Tibial artery (tissue), 4 donors: ENCODE measurements at places on chromosomes 12 and 14.

DNA sequence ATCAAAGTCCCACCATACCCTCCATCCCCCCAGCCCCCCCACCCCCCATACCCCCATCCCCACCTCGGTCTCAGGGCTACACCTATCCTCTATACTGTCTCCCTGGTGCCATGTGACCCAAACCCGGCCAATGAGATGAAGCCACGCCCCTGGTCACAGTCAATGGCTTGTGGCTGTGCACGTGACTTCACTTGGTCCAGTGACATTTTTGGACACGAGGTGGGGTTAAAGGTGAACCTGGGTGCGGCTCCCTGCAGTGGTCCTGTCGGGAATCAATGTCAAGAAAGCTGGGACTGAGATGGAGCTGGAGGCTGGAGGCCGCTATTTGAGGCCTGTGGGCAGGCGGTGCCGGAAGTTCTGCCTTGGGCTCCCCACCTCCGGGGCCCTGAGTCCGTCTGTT, 100.7 kb upstream of the MAP1LC3B2 start:
- DNase-seq: no peak

DNA sequence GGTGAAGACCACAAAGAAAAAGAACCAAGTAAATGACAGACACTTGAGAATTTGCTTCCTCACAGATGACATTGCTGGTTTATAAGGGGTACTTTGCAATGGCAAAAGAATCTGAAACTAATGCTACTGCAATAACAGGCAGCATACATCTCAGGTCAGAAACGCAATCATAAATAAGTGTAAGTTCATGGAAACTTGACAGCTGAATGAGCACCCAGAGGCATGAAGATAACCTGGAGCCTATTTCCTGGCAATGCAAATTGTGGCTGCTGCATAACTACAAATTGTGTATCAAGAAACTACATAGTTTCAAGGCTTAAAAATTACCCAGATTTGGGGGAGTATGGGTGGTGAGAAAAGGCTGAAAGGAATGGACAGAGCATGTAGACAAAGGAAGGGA, 8.5 kb upstream of the MYO1A start:
- DNase-seq: no peak

- no peak for DNase-seq
Observed at GRCh38 chr12:112798048-112798760, 6.7 kb downstream of the RPH3A start.

- DNase-seq: peak; percentile 92
Observed at GRCh38 chr14:103628221-103628683, 759 bp upstream of the KLC1 start.

GRCh38 chr14:103896578-103896977, 31.7 kb upstream of the TDRD9 start:
- DNase-seq: no peak

DNA sequence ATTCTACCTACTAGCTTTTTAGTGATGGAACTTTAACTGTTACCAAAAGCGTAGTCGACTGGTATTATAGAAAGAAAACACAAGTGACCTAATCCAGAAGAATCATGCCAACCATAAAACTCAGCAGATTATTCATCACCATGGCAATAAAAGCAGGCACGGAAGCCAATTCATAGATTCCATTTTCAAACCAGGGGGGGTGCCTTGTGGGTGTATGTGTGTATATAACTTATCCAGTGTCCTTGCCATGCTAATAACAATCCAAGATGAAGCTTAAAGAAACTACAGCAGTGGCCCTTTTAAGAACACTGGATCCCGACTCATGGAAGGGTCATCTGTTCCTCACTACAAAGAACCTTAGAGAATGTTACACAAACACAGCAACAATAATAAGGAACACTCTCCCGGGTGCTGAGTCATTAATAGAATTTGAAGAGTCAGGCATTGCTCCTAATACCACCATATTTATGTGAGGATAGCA, 61.0 kb downstream of the EPS8 start:
- no peak for DNase-seq

GRCh38 chr14:68325267-68325807, 467.5 kb downstream of the ZFP36L1 start:
- DNase-seq: no peak

DNA sequence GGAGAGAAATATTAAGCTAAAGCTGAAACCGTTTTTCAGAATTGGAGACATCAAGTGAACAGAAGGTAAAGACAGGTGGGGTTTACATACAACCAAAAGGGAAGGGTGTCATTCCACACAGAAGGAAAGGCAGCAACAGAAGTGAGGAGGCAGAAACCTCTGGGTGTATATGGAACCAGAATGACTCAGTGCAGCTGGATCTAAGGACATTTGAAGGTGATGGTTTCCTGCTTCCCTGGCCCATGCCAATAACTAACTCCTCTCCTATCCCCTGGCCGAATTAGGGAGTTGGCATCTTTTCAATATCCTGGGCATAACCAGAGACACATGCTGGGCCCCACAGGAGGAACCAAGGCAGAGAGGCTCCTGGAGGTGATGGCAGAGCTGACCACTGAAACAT, 8.4 kb downstream of the NCKAP5L start:
- peak; percentile 44 for DNase-seq

DNA sequence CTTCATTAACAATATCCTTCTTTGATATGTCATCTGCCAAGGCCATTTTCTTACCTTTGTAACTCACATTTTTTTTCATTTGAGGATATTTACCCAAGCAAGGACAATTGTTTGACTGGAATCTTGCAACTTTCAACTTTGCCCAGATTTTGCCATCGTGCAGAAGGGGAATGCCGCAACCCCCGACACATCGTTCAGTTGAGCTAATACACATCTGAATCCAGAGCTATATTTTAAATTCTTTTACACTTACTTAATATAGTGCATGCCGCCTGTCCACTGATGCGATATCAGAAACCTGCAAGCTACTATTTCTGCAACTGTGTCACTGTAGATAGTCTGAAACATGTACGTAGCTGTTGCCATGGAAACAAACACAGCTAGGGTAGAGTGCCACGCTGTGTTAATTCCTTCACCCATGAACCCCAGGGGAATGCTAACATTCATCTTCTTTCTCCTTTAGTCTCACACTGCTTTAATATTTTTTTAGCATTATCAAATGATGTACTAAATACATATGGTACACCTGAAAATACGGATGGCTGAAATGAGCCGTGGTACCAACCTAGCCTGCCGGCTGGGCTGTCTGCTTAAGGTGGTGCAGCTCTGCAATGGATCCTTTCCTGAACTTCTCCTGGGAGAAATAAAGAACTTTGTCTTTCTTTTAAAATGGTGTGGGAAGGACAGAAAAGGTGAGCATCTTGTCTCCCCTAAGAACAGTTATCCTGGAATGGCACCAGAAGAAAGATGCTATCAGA, 77.0 kb upstream of the FOXN3 start:
- DNase-seq: no peak

DNA sequence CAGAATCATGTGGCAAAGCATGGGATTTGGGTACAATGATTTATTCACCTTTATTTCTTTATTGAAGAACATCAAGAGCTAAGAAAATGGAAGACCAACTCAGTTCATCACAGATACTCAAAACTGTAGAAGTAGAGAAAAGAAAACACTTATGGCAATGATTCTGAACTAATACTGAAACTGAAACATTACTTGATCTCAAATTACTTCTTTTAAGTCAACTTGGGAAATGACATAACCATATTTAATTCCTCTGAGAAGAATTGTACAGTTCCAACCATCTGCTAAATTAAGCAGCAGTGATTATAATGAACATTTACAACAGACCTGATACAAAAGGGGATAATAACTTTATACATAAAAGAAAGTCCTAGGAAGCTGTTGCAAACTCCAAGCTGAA, 466.5 kb downstream of the TMTC2 start:
- DNase-seq: no peak

GRCh38 chr12:115467531-115467930, 783.6 kb upstream of the TBX3 start:
- DNase-seq: no peak

DNA sequence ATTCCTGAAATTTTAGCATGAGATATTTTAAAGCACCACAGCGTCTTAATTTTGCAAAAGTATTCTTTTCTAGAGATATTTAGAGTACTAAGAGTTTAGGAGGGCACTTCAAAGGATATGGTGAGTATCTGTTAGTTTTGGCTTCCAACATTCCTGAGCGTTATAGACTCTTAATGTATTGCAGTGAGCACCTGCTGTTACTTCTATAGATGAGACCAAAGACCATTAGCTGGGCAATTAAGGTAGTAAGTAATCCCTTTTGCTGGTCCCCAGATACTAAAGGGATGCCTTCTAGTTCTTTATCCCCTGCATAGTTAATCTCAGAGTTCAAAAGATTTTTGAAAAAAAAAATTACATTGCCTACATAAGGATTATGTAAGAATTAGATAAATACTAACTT, 975.6 kb downstream of the GALC start:
- no peak for DNase-seq

- no peak for DNase-seq
Observed at GRCh38 chr14:99262977-99263448, 9.0 kb downstream of the BCL11B start.

- no peak for DNase-seq
Observed at GRCh38 chr14:77177702-77178101, 3.9 kb upstream of the TMEM63C start.

GRCh38 chr12:51000245-51000644, 25.9 kb downstream of the SLC11A2 start:
- DNase-seq: no peak

GRCh38 chr12:55698965-55699364, 8.7 kb downstream of the ITGA7 start:
- DNase-seq: no peak
